Cardiac atrium fibroblast (primary cell): ENCODE measurements at places on chromosomes 2 and 18. TPM values are rescaled to one million over a fixed set of nuclear protein-coding genes. Genes with fewer than 3 reads are reported as not detected.

The AMER3 gene
- total RNA-seq = not detected in 2 replicates

The ANKRD29 gene
- total RNA-seq = 0.65 and 0.90 TPM in 2 replicates

The LGALSL gene
- total RNA-seq = 12.0 and 15.0 TPM in 2 replicates

The FSIP2 gene
- total RNA-seq = 0.36 TPM in 1 of 2 replicates, not detected in the other

The IER3IP1 gene
- total RNA-seq = 22.2 and 24.5 TPM in 2 replicates

The MCFD2 gene
- total RNA-seq = 114 and 146 TPM in 2 replicates

The RIT2 gene
- not detected in 2 replicates for total RNA-seq

The SP5 gene
- not detected in 2 replicates for total RNA-seq

The LRRTM1 gene
- total RNA-seq = not detected in 2 replicates

The LRP2 gene
- not detected in 2 replicates for total RNA-seq

The RAB17 gene
- 0.81 and 1.4 TPM in 2 replicates for total RNA-seq

The C1QL2 gene
- total RNA-seq = not detected in 2 replicates

The C2orf78 gene
- total RNA-seq = not detected in 2 replicates

The ANKRD30B gene
- not detected in 2 replicates for total RNA-seq

The SATB2 gene
- 1.3 and 1.6 TPM in 2 replicates for total RNA-seq

The SPP2 gene
- not detected in 2 replicates for total RNA-seq

The GAL3ST2 gene
- total RNA-seq = not detected in 2 replicates

The ELOA2 gene
- total RNA-seq = not detected in 2 replicates

The SGO2 gene
- 4.5 and 18.6 TPM in 2 replicates for total RNA-seq

The QPCT gene
- 1.8 and 8.4 TPM in 2 replicates for total RNA-seq

The CCDC85A gene
- under 0.01 and 0.36 TPM in 2 replicates for total RNA-seq

The IRS1 gene
- total RNA-seq = 13.3 and 17.3 TPM in 2 replicates

The LYPD6 gene
- not detected in 2 replicates for total RNA-seq

The SKOR2 gene
- total RNA-seq = not detected in 2 replicates

The RPS27A gene
- 1,586 and 1,702 TPM in 2 replicates for total RNA-seq

The STARD6 gene
- not detected in 2 replicates for total RNA-seq

The GCA gene
- total RNA-seq = 0.36 and 9.9 TPM in 2 replicates

The PMAIP1 gene
- total RNA-seq = 2.2 and 4.4 TPM in 2 replicates

The ODC1 gene
- total RNA-seq = 53.6 and 78.2 TPM in 2 replicates

The CMPK2 gene
- 0.18 and 3.6 TPM in 2 replicates for total RNA-seq

The TDRD15 gene
- not detected in 2 replicates for total RNA-seq

The WIPF1 gene
- 6.3 and 7.0 TPM in 2 replicates for total RNA-seq

The LCT gene
- not detected in 2 replicates for total RNA-seq

The ARHGAP25 gene
- 4.3 and 6.5 TPM in 2 replicates for total RNA-seq

The LINC00305 gene
- not detected in 2 replicates for total RNA-seq

The PPP1R1C gene
- total RNA-seq = not detected in 2 replicates

The PJVK gene
- total RNA-seq = 0.65 and 6.5 TPM in 2 replicates

The GULP1 gene
- 2.9 and 7.9 TPM in 2 replicates for total RNA-seq

The MLPH gene
- total RNA-seq = 6.3 and 9.9 TPM in 2 replicates

The CYTIP gene
- not detected in 2 replicates for total RNA-seq

The OTOS gene
- total RNA-seq = not detected in 2 replicates

The GAD1 gene
- not detected in 2 replicates for total RNA-seq

The RNF25 gene
- 14.4 and 26.9 TPM in 2 replicates for total RNA-seq

The SFT2D3 gene
- 3.7 and 4.0 TPM in 2 replicates for total RNA-seq

The NAT8 gene
- not detected in 2 replicates for total RNA-seq

The ANKAR gene
- 0.97 and 4.3 TPM in 2 replicates for total RNA-seq

The MC4R gene
- total RNA-seq = not detected in 2 replicates

The FBXO36 gene
- 1.8 TPM in 2 replicates for total RNA-seq

The ANKRD30BL gene
- not detected in 2 replicates for total RNA-seq

The ATOH8 gene
- total RNA-seq = 115 and 129 TPM in 2 replicates

The SRD5A2 gene
- not detected in 2 replicates for total RNA-seq

The ITGB6 gene
- not detected in 2 replicates for total RNA-seq
